ENCODE measurements at places on chromosomes 3 and 15. TPM values are rescaled to one million over a fixed set of nuclear protein-coding genes. Genes with fewer than 3 reads are reported as not detected.

DNA sequence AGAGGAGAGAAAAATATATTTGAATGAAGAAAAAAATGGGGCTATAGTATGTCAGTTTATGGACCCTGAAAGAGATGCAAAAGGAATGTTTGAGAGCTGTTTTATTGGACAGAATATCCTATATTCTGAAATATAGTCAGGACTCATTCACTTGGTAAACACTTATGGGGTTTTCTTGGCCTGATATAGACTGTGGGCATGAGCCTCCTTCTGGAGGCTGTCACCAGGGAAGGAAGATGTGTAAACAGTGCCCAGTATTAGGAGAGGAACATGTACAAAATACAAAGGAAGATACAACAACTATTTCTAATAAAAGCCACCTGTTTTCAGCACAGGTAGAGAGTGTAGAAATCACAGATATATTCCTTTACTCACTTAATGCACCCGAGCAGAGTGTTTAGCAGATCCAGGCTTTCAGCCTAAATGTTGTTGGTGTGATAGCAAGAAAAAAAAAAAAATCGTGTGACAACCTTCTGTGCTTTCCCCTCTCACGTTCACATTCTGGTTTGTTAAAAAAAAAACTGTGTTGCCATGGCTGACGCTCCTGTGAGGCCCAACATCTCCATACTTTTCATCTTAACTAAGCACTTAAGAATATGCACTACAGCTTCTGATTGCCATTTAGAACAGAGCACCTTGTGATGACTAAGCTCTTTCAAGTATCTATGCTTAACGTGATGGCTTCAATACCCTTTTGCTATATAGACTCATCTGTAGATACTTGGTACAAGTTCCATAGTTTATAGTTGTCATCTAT is 134.1 kb downstream of the MBNL1 start:
- DNase-seq: no peak

GRCh38 chr3:157029365-157029790 is 130.6 kb downstream of the CCNL1 start:
- peak; percentile 85 for DNase-seq

DNA sequence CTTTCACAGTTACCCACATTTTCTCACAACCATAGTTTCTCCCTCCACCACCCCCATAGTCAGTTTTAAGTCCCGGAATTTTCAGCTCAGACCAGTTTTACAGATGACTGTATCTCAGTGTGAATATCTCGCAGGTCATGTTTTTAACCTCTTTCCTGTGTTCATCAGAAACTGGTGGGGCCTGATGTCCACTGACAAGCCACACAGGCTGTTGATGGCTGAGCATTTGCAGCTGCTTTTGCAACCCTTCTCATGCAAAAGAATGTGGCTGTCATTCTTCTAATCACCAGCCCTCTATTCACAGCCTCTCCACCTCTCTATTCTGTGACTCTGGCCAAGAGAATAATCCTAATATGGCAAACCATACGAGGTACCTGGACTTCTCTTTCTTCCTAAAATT is 8.5 kb downstream of the GYG1 start:
- DNase-seq: no peak

GRCh38 chr3:71517271-71517791 is 66.2 kb downstream of the FOXP1 start:
- DNase-seq: no peak

TMEM202 gene
- not detected for total RNA-seq

ARHGEF26 gene
- total RNA-seq: not detected

CDHR4 gene
- total RNA-seq: 0.32 TPM
